Common myeloid progenitor, CD34-positive (primary cell): ENCODE measurements at places on chromosomes 2 and 18.
A peak's percentile ranks its signal among the peaks of the same experiment; 100 is the strongest.

DNA sequence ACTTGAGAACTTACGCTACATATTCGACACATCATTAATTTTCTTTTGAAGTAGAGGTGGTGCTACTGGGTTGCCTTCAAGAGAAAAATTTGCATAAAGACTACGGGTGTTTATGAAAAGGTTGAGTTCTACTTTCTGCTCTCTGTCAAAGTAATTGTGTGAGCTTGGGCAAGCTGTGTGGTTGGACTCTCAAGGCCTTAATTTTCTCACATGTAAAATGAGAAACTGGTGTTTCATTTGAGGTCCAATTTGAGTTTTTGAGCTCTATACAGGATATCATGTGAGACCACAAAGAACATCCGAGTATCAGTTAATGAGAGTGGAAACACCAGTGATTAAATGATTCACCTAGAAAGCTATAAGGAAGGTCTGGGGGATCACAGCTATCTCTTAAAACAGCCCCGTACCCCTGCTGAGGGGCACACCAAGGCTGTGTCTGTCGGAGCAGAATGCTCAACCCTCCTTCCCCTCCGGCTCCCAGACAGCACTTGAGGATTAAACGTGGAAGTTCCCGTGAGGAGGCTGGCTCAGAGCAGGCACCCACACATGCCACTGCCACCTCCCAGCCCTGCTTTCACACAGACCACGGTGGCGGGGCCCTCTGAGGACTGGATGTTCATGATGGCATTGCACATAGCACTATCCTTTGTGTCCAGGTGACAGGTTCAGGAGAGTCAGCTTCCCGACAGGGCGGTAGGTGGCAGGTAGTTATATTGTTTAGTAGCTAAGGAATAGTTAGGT lies 191.8 kb downstream of the RNF144A start:
- DNase-seq, result no peak

DNA sequence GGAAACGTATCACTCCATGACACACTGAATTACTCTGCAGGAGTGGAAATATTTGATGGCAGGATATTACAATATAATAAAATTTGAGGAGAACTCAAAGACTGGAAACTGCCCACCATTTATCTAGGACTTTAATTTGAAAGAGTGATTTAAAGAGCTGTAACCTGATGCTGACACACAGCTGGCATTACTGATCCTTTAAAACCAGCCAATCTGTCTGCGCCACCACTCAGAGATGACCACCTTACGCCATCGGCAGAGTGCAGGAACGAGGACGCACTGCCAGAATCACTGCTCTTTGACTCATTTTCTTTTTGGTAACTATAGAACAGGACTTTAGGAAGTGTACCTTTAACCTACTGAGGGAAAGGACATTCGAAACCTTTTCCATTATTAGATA lies 114.1 kb downstream of the EPB41L3 start:
- no peak for DNase-seq

GRCh38 chr2:149160701-149161217 lies 122.3 kb downstream of the LYPD6B start:
- peak; percentile 79 for DNase-seq

DNA sequence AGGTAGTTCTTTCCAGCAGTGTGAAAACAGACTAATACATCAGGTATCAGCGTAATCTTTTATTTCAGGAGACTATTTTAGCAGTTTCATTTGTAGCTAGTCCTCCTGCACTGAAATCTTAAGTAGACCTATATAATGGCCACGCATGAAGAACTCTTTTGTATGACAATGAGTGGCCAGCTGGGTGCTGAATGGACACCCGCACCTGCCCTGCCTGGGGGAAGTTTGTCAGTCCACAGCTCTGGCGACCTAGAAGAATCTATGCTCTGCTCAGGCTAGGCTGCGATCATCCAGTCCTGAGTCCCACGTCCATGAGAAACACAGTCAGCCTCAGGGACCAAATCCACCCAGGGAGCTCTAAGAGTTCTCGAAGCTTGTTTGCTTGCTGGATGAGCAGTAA lies 709.2 kb upstream of the ID2 start:
- no peak for DNase-seq

DNA sequence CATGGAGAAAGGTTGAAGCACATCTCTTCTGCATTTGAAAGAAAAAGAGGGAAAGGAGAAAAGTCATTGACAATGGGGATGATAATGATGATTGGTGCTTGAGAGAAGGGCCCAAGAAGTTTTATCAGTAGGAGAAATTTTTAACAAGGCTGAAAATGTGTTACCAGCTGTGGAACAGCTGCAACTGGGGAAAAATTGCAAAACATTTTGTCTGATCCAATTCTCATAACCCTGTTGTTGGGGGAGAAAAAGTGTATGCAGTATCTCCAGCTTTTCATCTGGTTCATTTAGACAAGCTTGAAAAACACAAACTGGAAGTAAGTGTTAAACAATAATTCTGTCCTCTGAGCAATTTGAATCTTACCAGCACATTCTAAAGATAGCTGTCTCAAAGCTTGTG lies 92.7 kb downstream of the CSRNP3 start:
- DNase-seq, result no peak

- DNase-seq, result no peak
Measured at GRCh38 chr2:134839649-134840048, 1.2 kb downstream of the ACMSD start.

- no peak for DNase-seq
Measured at GRCh38 chr2:222292149-222293134, 6.4 kb downstream of the PAX3 start.

DNA sequence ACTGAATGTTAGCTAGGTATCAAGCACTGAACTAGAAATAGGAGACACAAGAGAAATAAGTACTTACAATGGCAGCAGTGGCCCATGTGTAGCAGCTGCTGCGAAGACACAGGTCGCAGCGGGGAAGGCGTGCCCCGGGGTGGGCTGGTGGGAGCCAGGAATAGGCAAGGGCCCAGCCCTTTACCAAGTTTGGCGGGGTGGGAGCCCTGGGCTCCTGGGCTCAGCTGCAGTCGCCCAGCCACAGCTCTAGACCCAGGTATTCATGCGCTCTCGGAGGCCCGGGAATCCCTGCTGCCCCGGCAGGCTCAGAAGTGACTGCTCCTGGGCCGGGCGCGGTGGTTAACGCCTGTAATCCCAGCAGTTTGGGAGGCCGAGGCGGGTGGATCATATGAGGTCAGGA lies 1287.3 kb downstream of the CNTNAP5 start:
- DNase-seq, result no peak

DNA sequence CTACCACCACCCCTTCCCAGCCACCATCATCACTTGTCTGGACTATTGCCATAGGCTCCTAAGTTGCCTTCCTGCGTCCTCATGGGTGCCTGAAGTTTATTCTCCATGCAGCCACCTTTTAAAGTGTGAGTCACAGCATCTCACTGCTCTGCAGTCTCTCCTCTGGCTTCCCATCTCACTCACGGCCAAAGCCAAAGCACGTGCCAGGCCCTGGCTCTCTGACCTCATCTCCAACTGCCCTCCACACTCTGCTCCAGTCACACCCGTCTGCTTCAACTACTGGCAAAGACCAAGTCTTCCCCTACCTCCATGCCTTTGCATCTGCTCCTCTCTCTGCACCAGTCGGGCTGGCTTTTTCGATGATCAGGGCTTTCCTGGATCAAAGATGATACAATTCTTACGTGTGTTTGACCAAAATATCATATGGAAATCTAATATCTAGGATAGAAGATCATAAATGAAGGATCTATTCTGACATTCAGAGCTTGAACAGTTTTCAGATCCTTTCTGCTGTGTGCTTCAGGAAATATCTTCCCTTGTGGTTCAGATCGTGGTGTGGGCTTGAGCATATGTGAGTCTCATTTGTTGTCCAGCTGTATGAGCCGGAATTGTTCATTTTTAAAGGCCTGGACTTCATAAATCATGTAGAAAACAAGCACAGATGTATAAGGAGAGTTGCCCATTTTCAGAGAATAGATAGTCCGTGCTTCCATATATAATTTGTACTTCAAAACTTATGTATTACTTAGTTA lies 175.6 kb downstream of the PRKCE start:
- DNase-seq, result no peak

GRCh38 chr2:192010073-192010472 lies 163.2 kb upstream of the CAVIN2 start:
- peak; percentile 13 for DNase-seq

GRCh38 chr2:220071696-220072095 lies 444.3 kb downstream of the SLC4A3 start:
- DNase-seq, result no peak
